Progenitor cell of endocrine pancreas (in vitro differentiated cells): ENCODE measurements at places on chromosomes 2 and 18.

DNA sequence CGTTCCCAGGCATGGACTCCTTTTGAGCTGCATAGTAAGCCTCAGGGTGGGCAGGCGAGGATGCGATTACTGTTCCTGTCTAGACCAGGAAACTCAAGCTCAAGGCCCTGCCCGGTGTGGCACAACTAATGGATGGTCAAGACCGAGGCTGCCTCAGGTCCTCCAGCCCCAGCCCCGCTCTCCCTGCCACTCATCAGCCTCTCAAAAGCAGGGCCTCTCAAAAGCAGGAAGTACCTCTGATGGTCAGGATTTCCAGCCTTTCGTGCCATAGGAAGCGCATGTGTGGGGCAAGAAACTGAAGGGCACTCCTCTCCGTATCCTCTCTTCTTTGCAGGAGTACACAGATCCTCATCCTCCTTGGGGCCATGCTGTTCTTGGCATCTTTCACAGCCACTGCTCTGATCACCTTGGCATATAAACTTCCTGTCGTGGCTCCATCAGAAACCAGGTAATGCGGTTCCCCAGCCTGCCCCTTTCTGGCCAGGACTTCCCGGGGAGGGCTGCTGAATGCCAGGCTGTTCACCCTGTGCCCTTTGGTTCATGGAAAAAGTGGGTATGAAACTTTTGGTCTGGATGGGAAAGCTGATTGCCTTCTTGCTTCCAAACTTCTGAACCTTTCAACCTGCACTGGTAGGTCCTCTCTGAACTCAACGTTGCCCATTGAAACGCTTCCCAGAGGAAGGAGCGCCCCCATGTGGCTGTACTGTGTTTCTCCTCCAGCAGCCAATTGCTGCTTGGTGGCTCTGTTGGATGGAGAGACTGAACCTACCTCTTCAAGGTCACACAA, 82.8 kb upstream of the SEC11C start:
- DNase-seq, result peak; percentile 72

DNA sequence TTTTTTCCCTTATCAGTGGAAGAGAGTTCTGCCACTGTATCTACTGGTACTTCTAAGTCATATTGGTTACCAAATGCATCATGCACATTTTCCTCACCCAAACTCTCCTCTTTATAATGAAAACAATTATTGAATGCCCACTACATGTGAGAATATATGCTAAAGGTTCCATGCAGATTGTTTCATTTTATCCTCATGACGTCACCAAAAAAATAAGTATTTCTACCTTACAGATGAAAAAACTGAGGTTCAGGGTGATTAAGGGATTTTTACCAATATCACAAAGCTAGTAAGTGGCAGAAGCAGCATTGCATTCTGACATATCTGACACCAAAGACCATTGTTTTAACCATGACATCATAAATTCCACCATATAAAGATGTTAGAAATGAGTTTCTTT, 51.9 kb upstream of the ZEB2 start:
- no peak for DNase-seq

GRCh38 chr2:145137211-145137610, 617.3 kb upstream of the ZEB2 start:
- no peak for DNase-seq

GRCh38 chr18:74795751-74796150, 198.1 kb downstream of the ZNF407 start:
- no peak for DNase-seq
